ENCODE measurements at places on chromosomes 11 and 22.
A peak's percentile ranks its signal among the peaks of the same experiment; 100 is the strongest.

DNA sequence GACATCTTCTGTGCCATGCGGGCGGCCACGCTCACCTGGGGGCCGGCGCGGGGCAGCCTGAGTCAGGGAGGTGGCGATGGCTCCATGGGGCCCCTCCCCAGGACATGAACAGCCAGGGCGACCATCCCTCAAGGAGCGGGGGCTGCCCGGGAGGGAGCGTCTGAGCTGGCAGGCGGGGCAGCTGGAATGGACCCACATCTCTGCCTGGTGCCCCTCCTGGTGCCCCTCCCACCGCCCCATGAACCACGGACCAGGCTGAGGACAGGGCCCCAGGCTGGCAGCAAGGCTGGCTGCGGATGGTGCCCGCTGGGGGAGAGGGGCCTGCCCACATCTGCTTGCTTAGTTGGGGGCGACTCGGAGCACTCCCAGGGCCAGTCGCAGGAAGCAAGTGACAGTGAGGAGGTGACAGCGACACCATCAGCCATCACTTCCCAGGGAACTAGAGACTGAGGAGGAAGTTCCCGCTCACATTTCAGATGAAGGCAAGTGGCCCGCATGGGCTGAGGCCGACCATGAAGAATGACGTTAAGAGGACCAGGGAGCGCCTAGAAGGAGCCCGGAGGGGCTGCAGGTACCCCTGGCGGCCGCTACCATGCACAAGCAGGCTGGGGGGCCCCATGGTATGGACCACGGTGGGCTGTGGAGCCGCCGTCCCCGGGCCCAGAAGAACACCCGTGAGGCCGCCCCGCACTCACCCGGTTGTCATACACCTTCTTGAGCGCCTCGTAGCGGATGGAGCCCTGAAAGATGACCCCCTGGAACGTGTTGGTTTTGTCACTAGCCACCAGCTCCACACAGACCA, 37.3 kb downstream of the KIAA0930 start:
- no peak for DNase-seq

- no peak for DNase-seq
These were observed 87.5 kb downstream of the PRMT3 start for GRCh38 chr11:20474882-20475517.

GRCh38 chr22:43186272-43187170, at the start of gene TTLL12:
Gene TTLL12, minus strand, starts transcription at chr22:43187134. Its CDS starts 65 bp downstream, at chr22:43187069.
- DNase-seq, result peak; percentile 53

DNA sequence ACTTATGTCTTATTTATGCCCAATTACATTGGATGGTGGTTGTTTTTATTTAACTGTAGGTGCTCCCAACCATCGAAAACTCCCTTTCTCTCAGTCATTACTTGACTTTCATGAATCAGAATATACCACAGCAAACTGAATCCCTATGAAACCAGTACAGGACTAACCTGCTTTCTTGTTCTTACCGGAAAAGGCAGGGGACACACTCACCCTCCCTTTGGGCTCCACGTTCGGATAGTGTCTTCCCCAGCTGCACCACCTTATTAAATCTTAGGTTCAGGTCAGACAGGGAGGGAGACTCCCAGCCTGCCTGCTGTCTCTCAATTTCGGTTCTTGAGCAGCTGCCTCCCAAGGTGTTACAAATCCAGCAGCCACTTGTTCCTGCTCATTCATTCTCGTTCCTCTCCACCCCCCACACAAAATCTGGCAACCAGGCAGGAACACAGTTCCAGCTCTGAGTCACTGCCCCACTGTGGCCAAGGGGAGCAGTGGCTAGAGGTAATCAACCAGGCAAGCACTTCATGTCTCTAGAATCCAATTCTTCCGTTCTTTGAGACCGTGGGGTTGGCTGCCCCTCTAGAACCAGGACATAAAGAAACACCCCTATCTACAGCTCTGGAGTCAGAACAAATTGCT, 133.0 kb downstream of the PLEKHA7 start:
- no peak for DNase-seq

GRCh38 chr11:3095712-3096361, 38.6 kb upstream of the CARS1 start:
- DNase-seq, result no peak

GRCh38 chr11:75523811-75524664, 1.7 kb downstream of the GDPD5 start:
- DNase-seq, result no peak

DNA sequence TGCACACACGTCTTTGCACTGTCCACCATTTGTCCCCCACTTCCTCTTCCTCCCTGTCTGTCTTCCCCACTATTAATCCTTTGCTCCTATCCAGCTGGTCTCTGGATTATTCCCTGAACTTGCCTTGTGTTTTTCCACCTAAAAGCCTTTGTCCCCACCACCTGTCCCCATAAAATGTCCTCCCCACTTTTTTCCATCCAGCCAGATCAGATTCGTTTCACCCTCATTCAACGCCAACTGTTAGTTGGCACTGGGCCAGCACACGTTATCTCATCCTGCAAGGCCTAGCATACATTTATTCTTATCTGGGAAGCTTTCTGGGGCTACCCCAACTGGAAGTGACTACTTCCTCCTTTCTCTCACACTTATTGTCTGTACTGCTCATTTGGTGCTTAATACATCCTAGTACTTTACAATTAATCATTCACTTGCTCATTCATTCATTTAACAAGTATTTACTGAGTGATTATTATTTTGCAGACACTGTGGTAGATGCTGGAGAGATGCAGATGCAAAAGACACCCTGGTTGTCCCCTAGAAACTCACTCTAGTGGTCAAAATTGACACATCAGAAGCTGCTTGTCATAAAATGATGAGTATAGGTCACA, 96.2 kb downstream of the RASSF10 start:
- no peak for DNase-seq

GRCh38 chr11:26964339-26964738, 29.6 kb upstream of the FIBIN start:
- no peak for DNase-seq

- no peak for DNase-seq
These were observed 74.9 kb downstream of the PARVB start for GRCh38 chr22:44098966-44099530.

DNA sequence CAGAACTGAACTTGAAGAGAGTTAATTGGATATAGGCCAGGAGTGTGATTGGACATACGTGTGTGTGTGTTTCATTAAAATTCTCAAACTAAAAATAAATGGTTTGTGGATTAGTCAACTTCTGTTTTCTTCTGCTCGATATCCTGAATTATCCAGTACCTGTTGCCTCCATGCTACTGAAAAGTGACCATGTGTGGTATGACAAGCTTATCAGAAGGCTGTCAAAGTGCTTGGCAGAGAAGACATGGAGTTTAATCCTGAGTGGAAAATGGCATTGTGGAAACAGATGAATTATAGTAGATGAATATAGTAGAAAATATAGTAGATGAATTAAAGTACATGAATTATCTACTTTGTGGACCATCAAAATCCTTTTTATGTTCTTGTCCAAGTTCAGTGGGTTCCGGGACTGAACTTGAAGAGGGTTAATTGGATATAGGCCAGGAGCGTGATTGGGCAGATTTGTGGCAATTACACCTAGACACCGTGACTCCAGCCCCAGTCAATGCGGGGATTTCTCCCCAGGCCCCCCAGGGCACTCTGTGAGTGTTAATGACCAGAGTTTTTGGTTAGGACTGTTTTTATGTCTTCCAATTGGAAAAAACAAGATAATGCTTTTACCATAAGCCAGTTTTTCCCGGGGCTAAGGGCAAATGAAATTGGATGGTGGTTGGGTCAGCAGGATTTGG, 30.1 kb downstream of the GRAMD1B start:
- no peak for DNase-seq

All from NCI-H526 (cell line).